ENCODE measurements at places on chromosomes 16 and 17.

- no peak for DNase-seq
Observed at GRCh38 chr17:9104370-9105041, 83.2 kb downstream of the NTN1 start.

- no peak for DNase-seq
Observed at GRCh38 chr16:29862383-29862883, 593 bp downstream of the CDIPT start.

GRCh38 chr17:55660178-55660886 is 62.3 kb downstream of the TMEM100 start:
- DNase-seq, result peak; percentile 75

- no peak for DNase-seq
Observed at GRCh38 chr17:28115046-28115445, 72.6 kb downstream of the NLK start.

DNA sequence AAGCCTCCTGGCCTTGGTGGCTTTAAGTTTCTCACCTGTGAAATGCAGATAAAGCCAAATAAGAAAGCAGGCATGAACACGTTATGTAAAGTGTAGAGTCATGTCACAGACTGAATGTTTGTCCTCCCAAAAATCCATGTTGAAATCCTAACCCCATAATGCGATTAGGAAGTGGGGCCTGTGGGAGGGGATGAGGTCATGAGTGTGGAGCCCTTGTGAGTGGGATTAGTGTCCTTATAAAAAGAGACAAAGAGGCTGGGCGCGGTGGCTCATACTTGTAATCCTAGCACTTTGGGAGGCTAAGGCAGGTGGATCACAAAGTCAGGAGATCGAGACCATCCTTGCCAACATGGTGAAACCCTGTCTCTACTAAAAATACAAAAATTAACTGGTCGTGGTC is 19.5 kb upstream of the C16orf78 start:
- DNase-seq, result no peak

DNA sequence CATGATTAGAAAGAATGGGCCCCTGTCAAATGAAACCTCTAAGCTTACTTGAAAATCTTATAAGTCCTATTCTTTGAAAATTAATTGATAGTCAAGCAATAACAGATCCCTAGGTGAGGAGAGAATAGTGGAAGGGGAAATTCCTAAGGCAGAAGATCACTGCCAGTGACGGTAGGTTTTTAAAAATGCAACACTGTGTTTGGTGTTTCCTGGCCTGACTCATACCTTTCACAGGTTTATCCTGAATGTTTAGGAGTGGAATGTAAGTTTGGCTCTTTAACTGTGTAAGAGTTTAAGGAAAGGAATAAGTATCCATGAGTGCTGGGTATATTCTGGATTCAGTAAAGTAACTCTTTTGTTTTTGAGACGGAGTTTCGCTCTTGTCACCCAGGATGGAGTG is 23.8 kb downstream of the HAPSTR1 start:
- DNase-seq, result no peak

GRCh38 chr17:65434878-65435277 is 126.6 kb downstream of the AXIN2 start:
- DNase-seq, result no peak

- no peak for DNase-seq
Observed at GRCh38 chr17:62718429-62718828, 89.7 kb downstream of the MARCHF10 start.

- DNase-seq, result no peak
Observed at GRCh38 chr17:79114458-79115301, 40.1 kb downstream of the ENGASE start.

- no peak for DNase-seq
Observed at GRCh38 chr17:27778183-27778582, 22.1 kb downstream of the NOS2 start.

DNA sequence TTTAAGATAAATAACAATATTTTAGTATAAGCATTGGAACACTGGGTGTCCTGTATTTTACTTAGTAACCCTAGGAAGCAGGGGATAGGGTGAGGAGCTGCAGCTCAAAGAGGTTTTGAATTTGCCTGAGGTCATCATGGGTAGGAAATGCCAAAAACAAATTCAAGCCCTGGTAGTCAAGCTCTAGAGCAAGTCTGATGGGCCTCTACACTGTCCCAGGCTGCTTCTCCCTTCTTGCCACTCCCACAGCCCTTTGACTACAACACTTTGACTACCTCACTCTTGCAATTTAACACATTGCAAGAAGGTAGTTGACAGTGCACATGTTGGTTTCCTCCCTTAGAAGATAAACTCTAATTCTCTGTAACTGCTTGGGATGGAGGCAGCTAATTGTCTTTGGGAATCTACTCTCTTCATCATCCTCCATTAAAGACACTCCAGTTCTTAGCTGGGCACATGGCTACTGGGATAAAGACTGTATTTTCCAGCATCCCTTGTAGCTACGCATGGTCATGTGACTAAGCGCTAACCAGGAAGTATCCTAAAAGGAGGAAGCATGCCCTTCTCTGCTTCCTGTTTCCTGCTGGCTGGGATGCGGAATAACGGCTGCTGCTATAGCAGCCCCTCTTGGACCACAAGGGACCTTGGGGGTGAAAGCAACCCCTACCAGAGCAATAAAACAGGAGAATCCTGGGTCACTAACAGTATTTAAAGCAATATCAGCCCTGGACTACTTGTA is 30.7 kb upstream of the SSTR2 start:
- DNase-seq, result peak; percentile 36

DNA sequence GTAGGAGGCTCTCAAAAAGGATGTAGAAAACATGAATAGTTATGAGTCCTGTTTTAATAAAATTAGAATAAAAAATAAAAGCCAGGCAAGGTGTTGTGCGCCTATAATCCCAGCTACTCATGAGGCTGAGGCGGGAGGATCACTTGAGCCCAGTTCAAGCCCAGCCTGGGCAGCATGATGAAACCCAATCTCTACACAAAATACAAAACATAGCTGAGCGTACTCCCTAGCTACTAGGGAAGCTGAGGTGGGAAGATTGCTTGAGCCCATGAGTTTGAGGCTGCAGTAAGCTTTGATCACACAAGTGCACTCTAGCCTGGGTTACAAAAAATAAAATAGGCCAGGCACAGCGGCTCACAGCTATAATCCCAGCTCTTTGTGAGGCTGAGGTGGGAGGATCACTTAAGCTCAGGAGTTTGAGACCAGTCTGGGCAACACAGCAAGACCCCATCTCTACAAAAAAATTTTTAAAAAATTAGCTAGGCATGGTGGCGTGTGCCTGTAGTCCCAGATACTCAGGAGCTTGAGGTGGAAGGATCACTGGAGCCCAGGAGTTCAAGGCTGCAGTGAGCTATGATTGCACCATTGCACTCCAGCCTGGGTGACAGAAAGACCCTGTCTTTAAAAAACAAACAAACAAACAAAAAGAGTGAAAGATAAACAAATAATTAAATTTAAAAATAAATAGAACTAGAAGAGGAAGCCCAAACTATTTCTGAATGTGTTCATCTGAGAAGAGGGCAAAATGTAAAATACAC is 17.2 kb upstream of the PRM1 start:
- DNase-seq, result peak; percentile 35

DNA sequence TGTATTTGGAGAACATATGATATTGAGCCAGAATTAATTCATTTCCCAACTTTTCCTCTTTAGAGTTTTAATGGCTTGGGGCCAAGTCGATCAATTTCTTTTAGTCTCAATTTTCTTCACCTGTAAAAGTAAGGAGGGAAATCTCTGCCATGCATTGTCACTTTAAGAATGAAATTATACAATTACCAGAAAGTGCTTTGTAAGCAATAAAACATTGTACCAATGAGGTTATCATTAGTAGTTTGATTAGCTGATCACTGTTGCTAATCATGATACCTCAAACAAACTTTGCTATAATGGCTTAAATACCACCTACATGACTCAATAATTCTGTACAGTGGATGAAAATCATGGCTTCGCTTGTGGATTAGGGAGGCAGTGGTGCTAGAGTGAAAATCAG is 1525.8 kb upstream of the GOT2 start:
- DNase-seq, result no peak

DNA sequence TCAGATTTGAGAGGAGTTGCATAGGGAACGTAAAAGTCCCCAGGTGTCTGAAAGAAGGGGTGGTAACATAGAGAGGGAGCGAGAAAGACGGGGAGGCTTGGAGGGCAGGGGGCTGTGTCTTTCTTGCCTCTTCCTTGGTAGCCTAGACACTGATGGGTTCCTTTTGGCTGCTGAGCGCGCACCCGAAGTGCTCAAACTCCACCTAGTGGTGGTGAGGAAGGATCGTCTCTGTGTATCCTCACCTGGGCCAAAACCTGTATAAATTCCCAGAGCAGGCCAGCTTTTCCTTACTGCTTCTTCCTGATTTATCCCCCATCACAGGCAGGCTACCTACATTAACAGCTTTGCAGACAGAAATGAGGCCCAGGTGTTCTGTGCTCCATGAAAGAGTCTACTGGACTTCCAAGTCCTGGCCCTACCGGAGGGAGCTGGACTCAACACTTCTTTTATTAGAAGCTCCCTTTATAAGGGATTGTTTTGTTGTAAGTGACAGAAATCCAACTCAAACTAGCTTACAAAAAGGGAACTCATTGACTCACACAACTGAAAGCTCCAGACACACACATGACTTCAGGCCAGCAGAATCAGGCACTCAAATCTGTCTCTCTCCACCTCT is 5.5 kb upstream of the SLC25A35 start:
- peak; percentile 72 for DNase-seq

DNA sequence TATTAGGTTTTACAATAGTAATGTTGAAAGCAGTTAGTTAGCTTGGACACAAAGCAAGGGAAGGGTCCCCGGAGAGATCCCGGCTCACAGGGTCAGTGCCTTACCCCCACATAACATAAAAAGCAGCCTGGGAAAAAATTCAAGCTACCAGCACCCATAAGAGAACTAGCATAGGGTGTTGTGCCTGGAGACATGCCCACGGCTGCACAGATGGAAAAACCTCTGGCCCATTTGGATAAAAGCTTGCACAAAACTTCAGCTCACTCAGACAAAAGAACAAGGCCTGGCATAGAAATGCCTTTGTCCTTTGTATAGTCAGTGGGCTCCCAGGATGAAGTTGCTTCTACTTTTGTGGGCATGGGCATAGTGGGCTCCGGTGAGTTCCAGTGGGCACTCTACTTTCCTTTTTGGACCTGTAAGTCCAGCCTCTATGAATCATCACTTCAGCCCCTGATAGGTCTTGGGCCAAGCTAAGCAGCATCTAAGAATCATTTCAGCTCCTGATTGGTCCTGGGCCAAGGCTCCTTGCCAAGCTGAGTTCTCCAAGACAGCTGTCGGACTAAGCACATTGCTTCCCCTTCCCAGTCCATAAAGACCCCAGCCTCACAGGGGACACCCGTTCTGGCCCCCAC is 1.3 kb upstream of the RDM1 start:
- no peak for DNase-seq

GRCh38 chr16:69909760-69910159 is 41.4 kb upstream of the CLEC18A start:
- no peak for DNase-seq

GRCh38 chr17:33968350-33969044 is 286.6 kb upstream of the CCL2 start:
- peak; percentile 71 for DNase-seq

DNA sequence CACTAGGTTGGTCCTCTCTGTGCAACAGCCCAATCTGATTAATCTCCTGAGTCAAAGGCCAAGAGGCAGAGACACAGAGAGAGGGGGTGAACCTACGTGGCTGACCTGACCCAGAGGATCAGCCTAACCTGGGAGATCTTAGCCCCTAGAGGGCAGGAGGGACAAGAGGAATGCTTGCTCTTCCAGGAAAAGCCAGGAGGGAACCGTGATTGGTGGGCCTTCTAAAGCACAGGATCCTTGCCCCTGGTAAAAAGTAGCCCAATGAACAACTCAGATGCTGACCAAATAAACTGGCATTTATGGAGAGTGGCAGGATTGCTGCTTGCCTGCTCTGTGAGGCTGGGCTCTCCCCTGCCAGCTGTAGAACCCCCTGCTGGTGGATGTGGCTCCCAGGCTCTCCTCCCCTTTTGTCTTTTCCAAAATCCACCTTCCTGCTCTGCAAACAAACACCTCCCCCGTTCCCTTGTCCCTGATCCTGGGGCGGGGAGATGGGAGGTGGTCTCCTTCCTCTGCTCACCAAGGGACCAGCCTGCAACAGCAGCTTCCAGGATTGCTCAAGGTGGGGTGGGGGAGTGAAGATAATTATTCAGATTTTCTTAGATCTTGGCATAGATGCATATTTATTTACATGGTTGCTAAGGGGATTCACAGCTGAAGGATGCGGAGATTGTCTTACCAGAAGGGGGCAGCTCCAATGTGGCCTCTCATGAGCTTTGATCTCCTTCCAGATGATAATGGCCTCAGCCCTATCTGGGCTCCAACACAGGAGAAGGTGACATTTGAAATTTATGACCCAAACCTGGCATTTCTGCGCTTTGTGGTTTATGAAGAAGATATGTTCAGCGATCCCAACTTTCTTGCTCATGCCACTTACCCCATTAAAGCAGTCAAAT is 71.9 kb downstream of the SDR42E1 start:
- peak; percentile 23 for DNase-seq

DNA sequence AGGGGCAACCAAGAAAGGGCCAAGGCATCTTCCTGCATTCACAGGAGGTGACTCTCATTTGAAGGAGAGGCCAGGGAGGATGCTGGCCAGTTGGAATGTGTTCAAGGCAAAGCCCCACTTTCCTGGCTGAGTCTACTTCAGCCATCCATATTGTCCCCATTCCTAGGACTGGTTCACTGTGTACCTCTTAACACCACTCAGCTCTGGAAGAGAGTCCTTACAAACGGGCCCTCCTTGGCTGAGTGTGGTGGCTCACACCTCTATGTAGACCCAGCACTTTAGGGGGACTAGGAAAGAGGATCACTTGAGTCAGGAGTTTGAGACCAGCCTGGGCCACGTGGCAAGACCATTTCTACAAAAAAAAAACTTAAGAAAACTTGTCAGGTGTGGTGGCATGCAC is 28.1 kb upstream of the CFAP20 start:
- no peak for DNase-seq

DNA sequence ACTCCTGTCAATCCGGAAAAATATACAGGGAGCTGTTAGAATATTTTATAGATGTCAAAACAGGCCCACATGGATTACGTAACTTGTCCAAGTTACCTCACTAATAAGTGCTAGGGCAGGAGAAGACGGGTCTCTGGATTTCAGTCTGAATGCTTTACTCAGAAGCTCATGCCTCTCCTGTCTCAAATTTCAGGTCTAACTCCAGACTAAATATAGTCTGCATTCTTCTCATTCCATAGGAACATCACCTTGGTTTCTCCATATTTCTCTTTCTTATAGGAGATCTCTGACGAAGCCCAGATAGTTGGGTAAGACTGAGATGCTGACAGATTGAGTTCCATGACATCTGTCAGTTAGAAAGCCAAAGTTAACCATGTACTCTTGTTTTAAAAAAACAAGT is 174.2 kb downstream of the STX8 start:
- peak; percentile 12 for DNase-seq

GRCh38 chr16:56109205-56109604 is 82.1 kb upstream of the GNAO1 start:
- no peak for DNase-seq
